Metanephros (tissue), 2 donors: ENCODE measurements at places on chromosomes 2 and 18. TPM values are rescaled to one million over a fixed set of nuclear protein-coding genes. Genes with fewer than 3 reads are reported as not detected.

LRRFIP1 gene
- 72.9 TPM for total RNA-seq

CREG2 gene
- 1.6 TPM for total RNA-seq

RALBP1 gene
- total RNA-seq: 71.2 TPM

PLA2R1 gene
- 54.5 TPM for total RNA-seq
